ENCODE measurements at places on chromosomes 6 and 20.
A peak's percentile ranks its signal among the peaks of the same experiment; 100 is the strongest.

GRCh38 chr6:161631676-161632194, 357.9 kb upstream of the AGPAT4 start:
- DNase-seq: no peak

- no peak for DNase-seq
Measured at GRCh38 chr6:111549746-111550145, 55.9 kb downstream of the TRAF3IP2 start.

- no peak for DNase-seq
Measured at GRCh38 chr6:127923135-127923534, 22.3 kb upstream of the THEMIS start.

DNA sequence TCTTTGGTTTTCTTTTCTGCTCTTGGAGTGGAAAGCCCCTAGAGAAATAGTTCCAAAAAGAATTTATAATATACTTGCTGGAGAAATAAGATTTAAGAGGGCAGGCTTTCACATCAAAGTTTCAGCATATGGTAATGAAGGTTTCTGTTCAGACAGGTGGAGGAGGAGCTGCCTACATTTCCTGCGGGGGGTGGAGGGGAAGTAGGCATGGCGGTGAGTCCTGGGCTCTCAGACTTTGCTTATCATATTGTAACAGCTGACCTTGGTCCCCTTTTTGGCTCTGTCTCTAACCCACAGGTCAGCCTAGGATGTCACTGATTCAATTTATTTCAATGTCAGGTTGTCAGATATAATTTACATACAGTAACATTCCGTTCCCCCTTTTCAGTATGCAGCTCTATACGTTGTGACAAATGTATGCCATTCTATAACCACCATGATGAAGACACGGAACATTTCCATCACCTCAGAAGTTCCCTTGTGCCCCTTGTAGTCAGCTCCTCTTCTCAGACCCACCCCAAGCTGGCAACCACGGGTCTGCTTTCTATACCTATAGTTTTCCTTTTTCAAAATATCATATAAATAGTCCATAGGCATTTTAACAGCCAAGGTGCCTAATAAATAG, 77.6 kb upstream of the GGTLC1 start:
- DNase-seq: peak; percentile 34

DNA sequence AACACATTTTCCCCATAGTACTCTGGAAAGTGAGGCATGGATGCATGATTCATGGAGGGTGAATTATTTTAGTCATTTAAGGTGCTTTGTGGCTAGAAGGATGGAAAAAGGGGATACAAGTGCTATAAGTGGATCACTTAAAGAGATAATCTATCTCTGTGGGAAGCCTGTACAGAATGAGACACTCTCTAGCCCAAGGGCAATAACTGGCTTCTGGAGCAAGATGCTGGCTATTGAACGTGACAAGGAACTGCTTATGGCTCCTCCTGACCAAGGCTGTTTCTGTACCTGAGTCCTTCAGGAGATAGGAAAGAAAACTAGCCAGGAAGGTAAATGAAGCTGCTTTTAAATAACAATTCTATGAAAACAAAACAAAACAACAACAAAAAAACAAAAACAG, 590.7 kb downstream of the EYS start:
- no peak for DNase-seq

DNA sequence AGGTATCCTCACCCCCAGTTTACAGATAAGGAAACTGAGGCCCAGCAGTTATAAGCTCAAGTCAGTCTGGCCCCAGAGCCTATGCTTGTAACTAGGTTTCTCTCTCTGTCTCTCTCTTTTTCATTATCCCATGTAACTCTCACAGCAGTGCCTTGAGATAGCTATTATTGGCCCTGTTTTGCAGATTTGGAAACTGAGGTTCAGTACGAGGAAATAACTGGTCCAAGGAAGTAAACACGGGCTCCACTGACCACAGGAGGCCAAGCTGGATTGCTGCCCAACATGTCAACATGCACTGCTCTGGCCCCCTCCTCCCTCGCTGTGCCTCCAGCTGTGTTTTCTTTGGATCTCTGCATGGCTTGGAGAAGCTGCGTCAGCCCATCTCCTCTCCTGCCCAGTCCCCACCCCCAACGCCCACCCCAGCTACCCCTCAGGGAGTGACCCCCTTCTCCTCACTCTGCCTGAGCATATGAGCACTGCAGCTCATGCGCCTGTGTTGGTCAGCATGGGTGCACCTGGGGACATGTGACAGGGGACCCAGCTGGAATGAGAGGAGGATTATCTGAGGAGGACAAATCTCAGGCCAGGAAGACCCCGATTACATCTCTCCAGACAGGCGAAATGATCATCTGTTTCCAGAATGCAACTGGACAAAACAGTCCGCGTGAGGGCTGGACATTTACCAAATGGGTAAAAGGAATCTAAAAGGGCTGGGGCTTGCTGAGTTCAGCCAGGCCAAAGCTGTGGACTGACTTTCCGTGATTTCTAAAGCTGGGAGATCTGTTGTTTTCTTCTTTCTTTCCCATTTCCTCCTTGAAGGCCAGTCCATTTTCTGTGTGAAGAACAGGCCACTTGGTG, 7.8 kb upstream of the PLTP start:
- DNase-seq: no peak

DNA sequence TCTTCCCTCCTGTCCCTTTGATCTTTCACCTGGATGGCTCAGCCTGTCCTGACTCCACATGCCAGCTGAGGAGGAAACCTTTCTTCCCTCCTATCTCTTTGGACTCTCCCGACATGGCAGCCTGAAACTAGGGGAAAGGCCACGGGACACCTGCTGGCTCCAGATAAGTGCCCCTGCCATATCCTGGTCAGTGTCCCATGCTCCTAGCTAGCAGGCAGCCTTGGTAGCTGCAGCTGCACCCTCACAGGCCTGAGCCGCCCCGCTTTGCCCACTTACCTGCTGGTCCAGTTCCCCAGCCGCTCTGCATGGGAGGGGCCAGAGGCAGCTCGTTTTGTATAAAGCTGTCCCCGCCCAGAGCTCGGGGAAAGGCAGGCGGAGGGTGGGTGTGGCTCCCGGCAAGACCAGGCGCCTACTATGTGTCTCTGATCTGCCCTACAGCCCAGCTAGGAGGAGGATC, 7.4 kb upstream of the SLC52A3 start:
- no peak for DNase-seq

DNA sequence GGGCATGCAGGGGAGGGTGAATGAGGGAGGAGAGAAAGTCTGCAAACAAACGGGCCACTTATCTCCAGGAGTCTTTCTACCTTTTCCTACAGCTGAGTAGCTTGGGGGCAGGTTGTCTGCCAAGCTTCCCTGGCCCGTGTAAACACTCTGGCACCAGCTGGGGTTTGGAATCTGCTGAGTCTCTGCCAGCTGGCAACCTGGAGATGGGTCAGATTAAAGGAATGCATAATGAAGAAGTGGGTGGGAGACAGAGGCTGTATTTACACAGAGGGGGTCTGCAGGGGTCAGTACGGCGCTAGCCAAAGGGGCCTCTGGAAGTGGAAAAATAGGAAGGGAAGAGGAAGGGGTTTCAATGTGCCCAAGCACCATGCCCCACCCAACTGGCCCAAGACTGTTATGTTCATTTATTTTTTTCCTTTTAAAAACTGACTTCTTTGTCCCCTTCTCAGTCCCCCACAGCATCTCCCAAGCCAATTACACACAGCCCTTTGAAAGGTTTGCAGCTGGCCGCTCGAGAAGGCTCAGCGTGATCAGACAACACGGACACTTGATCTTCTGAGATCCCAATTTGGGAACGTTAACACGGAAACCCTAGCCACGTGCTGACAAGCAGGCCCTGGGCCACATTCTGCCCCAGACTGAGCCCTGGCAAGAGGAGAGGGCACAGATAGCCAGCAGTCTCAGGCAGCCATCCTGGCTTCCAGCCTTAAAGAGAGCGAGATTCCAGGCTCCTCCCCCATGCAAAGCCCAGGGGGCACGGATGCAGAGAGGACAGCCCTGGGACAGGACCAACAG, 25.2 kb downstream of the TRAM2 start:
- no peak for DNase-seq

DNA sequence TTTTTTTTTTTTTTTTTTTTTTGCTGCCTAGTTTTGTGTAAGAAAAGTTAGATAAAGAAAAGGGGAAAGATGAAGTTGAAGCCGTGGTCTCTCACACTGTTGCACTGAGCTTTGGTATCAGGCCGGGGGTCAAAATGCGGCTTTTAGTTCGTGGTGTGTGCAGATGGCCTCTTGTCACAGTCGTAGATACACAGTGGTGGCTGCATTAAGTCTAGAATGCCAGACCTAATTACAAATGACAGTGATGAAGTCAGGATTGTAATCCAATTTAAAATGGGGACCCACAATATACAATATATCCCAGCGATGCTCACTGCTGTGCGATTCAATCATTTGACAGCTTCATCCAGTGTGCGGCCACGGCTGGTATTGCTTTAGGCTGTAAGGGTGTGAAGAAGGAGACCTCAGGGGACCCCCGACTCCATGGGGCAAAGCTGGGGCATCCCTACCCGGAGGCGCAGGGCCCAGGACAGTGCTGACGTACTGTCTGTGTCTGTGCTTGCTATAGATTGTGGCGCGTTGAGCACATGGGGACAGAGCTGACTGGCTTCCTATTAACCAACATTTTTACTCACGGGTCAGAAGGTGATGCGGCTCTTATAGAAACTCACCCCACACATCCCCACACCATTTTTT, 210.0 kb upstream of the SOX4 start:
- DNase-seq: no peak

DNA sequence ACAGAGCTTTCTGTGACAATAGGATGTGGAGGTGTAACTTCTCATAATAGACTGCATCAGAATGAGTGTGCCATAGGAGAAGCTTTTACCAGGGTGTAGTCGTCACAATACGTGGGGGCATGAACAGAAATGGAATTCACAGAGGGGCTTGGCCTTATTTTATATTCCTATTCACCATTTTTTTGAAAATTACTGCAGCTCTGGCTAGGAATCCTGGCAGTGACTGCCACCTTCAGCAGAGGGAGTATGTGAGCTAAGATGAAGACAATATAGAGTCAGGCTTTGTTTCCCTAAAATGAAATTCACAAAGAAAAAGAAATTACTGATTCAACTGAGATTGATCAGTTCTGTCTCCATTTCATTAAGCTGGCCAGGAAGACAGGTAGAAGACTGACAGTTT, 13.9 kb downstream of the TOMM6 start:
- no peak for DNase-seq

DNA sequence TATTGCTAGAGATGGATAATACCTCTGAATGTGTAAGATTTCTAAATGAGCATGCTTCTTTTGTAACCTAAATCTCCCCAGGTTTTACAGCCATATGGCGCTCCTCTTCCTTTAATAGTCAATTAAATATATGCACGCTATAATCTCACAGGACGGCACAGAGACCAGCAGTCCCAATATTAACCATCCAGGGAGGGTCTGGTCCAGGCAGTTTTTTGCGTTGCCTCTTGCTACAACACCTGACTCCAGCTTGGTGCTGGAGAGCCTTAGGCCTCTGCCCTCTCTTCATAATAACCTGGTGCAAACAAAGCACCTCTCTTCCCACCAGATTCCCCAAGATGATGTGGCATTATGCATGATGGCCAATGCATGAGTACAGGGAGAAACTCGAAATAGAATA, 183.4 kb downstream of the LY86 start:
- no peak for DNase-seq

DNA sequence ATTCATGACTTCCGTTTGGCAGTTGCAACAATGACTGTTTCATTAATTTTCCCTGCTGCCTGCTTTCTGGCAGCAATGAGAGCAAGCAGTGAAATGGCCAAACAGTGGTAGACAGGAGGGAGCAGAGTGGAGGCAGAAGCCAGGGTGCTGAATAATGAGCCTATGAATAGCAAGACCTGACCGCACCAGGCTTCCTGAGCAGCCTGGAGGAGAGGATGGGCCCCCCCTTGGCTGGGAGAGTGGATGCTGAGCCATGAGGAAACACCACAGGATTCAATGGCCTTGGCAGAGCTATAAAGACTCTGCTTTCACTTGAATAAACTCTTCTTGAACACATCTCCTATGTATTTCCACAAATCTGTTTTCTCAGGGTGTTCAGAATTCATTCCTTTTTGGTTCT, 68.1 kb upstream of the SNRPB2 start:
- no peak for DNase-seq
